Astrocyte of the cerebellum (primary cell): ENCODE measurements at places on chromosomes 3 and 15.
A peak's percentile ranks its signal among the peaks of the same experiment; 100 is the strongest.

- DNase-seq = no peak
These were observed 325 bp downstream of the ALCAM start for GRCh38 chr3:105367063-105367405.

GRCh38 chr15:56844892-56845291, 73.6 kb upstream of the TCF12 start:
- DNase-seq = no peak

GRCh38 chr15:58444658-58445332, 13.0 kb downstream of the LIPC start:
- DNase-seq = no peak

GRCh38 chr15:20645956-20646355, 104.4 kb upstream of the GOLGA6L6 start:
- DNase-seq = no peak

- DNase-seq = no peak
These were observed 14.4 kb downstream of the GK5 start for GRCh38 chr3:142211034-142211433.

DNA sequence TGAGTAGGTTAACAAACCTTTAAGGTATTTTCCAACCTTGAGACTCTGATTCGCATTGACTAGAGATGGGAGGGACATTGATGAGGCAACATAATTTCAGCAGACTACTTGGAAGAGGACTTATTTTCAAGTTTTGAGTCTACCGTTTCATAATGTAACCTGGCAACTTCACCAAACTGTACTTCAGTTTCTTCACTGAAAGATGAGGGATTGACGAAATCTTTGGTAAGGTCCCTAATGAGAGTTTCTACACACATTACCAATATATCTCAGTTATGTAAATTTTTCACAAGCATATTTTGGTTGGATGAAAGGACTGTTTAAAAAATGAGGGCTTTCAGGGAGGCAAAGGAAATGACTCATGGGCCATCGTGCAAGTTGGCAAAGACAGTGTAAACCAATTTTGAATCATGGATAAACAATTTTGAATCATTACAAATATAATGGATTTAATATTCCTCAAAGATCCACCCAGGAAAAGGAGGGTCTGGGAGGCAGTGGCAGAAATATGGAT, 28.7 kb upstream of the SEMA6D start:
- peak; percentile 13 for DNase-seq
